ENCODE measurements at places on chromosomes 7 and 10.

DNA sequence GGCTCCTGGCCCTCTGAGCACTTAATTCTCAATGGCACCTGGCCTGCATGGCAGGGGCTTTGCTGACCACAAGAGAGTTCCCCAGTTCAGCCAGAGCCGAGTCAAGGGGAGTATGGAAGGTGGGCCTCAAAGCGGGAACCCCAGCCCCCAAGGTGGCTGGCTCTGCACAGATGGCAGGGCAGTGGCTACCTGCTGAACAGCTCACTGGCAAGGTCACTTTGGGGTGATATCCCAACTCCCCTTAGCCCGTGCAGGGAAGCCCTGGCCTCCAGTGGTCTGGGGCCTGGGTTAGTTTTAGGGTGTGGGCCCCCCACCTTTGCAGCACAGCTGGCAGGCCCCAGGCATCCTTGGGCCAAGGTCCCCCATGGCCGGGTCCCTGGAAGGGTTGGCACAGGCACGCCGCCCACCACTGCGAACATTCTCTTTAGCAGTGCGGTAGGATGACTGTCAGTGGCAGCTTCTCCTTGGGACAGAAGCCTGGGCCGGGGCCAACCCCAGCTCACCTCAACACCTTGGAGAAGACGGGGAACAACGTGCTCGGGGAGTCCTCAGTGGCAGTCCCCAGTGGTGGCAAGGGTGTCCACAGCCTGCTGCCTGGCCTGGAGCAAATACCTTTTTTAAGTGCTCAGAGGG is 36.8 kb downstream of the PPIF start:
- no peak for DNase-seq

- DNase-seq, result no peak
Observed at GRCh38 chr7:27062946-27063345, 32.9 kb downstream of the HOXA1 start.

- no peak for DNase-seq
Observed at GRCh38 chr7:133504825-133505224, 251.9 kb downstream of the EXOC4 start.

GRCh38 chr10:72523932-72524396 is 101.9 kb downstream of the MICU1 start:
- no peak for DNase-seq

- no peak for DNase-seq
Observed at GRCh38 chr10:60073397-60073780, 167.0 kb upstream of the CCDC6 start.

DNA sequence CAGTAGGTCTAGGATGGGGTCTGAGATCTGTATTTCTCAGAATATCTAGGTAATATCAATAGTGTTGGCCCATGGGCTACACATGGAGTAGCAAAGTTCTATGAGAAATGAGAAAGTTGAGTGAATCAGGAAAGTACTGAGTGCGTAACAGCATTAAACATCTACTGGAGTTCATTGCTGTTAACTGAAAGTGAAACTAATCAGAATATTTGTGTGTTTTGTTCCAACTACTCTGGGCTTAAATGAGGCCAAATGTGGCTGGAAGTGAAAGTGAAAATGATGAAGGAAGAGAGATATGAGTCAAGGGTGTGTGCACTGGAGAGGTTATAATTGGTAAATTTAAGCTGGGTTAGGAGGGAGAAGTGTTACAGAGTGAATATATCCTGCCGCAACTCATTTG is 46.5 kb downstream of the TMEM106B start:
- DNase-seq, result peak; percentile 31

GRCh38 chr10:55519264-55519663 is 718.2 kb upstream of the PCDH15 start:
- DNase-seq, result no peak

Data from NCI-H2029 (cell line).